CD4-positive, alpha-beta T cell treated with Interleukin-4 for 4 hours (primary cell): ENCODE measurements at places on chromosomes 3 and 15.

GRCh38 chr3:145557405-145557804, 603.6 kb downstream of the PLOD2 start:
- no peak for DNase-seq

- no peak for DNase-seq
Observed at GRCh38 chr3:132445817-132446216, 28.5 kb downstream of the DNAJC13 start.

- peak; percentile 66 for DNase-seq
Observed at GRCh38 chr3:133487920-133488540, 85.5 kb upstream of the CDV3 start.

- DNase-seq: no peak
Observed at GRCh38 chr3:44208086-44208485, 33.6 kb upstream of the TOPAZ1 start.

DNA sequence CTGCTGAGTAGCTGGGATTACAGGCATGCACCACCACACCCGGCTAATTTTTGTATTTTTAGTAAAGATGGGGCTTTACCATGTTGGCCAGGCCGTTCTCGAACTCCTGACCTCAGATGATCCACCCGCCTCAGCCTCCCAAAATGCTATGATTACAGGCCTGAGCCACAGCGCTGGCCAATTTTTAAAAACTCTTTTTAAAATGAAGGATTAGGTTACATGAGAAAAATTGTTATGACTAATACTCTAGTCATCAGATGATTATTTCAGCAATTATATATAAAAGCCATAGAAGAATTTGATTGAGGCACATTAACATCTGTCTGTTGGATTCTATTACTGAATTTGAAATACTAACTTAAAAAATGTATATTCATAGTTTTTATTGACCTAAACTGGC, 134.1 kb upstream of the MNS1 start:
- no peak for DNase-seq

- no peak for DNase-seq
Observed at GRCh38 chr3:153209596-153209995, 47.6 kb downstream of the RAP2B start.

GRCh38 chr3:100033184-100033583, 81.1 kb downstream of the FILIP1L start:
- no peak for DNase-seq

DNA sequence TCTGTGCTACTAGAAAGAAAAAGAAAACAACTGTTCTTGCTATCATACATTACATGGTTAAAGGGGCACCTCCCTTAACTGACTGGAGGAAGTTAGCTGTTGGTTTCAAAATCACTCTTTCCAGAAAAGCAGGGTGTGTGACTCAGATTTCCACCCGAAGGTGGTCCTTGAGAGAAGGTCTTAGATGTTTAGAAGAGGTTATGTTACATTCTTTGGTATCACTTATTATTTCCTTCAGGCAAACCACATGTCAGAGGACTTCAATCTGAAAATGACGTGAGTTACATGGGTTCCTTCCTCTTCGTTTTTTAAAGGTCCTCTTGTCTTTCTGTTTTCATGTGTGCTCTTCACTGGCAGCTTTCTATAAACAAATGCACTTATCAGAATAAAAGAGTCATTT, 307.9 kb upstream of the CBLB start:
- peak; percentile 90 for DNase-seq

DNA sequence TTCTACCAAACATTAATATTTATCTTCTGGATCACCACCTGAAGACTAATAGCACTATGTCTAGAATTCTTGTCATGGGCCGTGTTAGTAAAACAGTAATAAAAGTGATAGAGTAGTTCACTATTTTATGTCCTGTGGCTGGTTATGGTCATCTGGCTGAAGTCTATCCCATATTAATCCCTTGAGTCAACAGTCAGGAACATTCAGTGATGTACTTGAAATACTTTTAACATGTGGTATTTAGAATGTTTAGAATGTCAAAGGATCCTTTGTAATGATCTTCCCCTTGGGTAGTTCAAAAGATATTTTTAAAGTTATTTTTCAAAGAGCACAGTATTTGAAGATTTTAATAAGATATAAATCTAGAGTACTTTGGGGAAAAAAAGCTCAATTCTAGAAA, 117.0 kb downstream of the MBNL1 start:
- no peak for DNase-seq

DNA sequence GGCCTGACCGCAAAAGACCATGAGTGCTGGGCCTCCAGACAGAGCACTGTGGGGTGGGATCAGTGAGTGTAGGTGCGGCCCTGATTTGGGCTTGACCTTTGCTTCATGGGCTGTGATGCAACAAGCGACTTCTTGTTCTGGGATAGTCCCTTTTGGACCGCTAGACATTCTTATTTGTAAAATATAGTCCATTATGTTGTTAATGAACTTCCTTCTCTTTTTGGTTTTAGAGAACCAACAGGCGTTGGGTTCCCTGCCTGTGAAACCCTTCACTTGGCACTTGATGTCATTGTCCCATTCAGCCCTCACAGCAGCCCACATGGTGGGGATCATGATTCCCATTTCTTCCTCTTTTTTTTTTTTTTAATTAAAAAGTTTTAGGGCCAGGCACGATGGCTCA, 15.8 kb upstream of the TRH start:
- no peak for DNase-seq

DNA sequence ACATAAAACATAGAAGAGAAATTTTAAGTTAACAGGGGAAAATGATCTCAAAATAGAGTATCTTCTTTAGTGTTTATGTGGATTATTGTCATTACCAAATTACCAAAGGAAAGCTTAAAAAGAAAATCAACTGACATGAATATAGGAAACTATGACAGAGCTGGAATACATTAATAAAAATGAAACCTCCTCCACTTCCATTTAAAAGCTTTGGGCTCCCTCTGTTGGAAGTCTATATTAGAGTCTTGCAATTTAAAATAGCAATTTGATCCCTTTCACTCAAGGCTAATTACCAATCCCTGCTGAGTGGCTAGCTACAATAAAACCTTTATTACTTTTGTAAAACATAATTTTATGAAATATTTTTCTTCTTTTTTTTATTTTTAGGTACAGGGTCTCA, 61.4 kb upstream of the IMPG2 start:
- peak; percentile 57 for DNase-seq

DNA sequence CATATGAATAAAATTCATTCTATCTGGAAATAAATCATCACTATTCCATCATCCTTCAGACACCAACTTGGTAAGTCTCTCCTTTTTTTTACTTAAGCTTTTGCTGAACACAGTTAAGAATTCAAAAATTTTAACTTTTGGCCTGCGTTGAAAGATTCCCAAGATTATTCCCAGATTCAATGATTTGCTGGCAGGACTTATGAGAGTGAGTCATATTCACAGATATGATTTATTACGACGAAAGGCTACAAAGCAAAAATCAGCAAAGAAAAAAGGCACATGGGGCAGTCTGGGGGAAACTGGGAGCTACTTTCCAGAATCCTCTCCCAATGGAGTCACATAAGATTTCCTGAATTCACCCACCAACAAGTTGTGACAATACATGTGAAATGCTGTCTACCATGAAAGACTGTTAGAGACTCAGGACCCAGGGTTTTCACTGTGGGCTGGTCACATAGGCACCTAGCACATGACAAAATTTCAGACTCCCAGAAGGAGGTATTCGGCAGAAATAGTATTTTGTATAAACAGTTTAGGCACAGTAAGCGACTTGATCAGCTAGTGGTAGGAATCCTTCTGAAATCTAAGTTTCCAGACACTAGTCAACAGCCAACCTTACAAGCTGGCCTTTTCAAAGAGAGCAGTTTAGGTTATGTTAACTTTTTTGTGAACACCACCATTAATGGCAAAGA, 82.1 kb downstream of the DLG1 start:
- no peak for DNase-seq

- DNase-seq: no peak
Observed at GRCh38 chr3:108461661-108462111, 48.7 kb downstream of the MYH15 start.

- DNase-seq: no peak
Observed at GRCh38 chr15:99571299-99571698, 5.5 kb downstream of the MEF2A start.

DNA sequence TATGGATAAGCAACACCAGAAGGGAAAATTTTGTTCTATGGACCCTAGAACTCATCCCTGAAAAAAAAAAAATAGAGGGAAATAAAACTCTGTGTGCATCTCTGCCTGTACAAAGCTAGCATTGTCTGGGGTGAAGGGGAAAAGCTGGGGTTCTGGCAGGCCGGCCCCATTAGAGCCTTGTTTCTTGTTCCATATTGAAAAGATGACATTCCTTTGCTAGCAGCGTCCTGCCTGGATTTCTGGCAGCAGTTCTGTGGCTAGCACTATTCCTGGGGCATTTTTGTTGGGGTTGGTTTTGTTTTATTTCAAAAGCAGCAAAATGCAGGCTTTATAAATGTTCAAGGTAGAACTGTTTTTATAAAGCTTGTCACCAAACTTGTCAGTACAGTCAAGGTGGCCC, 45.2 kb downstream of the RARB start:
- DNase-seq: no peak

- no peak for DNase-seq
Observed at GRCh38 chr3:125148836-125149235, 63.7 kb downstream of the SLC12A8 start.

- no peak for DNase-seq
Observed at GRCh38 chr3:140258222-140258724, 323.3 kb downstream of the CLSTN2 start.

DNA sequence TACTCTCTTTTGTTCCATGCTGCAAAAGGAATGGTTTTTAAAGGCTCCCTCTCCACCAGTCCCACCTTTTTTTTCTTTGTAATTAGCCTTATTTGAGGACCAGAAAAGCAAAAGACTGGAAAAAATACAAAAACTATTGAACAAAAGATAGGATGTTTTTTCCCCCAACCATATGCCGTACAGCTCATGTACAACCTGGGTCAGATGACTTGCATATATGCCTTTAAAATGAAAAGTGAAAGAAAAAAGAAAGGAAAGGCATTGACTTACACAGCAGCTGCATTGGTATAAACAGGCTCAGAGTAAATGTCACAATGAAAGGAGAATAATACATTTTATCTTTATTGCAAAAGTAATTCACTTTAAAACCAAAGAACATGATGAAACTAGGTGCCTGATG, 69.5 kb upstream of the CMC1 start:
- peak; percentile 36 for DNase-seq

DNA sequence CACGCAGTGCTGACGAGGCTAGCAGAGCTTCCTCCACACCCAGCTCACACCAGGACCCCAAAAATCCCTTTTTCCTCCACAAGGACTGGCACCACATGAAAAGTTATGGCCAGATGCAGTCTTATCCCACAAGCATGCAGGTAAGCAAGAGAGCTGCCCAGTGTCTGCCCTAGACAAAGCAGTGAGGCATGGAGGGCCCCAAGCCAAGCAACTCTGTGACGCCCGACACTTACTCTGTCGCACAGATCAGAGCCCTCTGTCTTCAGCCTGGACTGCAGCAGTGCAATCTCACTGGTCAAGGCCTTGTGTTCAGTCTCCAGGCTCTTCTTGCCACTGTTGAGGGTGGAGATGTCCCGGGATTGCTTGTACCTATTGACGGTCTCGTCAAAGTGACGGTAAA, 28.7 kb downstream of the RPN1 start:
- DNase-seq: no peak

DNA sequence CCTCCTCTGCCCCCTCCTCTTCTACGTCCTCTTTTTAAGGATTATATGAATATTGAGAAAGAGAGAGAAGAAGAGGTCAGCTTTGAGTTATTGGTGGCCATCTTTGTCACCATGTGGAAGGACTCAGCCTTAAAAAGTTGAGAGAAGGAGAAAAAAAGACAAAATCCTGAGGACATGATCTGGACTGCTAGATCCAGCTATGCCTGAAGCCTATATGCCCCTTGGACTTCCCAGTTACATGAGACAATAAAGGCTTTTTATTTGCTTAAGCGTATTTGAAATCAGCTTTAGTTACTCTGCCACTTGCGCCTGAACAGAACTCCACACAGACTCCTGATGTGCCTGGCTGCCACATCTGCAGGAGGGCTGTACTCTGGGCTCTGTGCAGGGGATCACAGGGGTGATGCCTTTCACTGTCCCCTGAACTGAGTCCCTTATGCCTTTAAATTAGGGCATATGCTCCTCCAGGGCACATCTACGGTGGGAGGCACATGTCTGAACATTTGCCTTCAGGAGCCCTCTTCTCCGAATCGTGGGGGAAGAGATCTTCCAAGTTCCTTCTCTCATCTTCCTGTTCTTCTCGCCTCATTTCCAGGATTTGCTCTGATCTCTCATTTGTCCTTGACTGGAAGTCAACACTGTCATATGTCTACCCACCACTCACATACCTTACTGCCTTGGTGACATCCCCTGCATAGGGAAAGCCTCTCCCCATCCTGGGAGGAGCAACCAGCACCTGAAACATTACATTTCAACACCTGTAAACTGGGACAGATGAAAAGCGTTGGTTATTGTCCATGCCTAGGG, 14.0 kb upstream of the PLA2G4E start:
- no peak for DNase-seq

DNA sequence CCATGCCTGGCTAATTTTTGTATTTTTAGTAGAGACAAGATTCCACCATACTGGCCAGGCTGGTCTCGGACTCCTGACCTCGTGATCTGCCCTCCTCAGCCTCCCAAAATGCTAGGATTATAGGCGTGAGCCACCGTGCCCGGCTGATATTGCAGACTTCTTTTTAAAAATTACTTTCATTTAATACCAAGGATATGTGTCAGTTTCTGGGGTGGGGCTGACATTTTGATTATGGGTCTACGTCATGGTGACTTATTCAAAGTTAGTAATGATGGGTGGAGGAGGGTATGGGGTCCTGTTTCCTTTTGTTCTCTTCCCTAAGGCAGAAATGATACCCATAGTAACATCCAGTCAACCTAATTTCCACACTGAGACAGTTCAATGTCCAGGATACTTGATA, 34.7 kb downstream of the GBE1 start:
- no peak for DNase-seq

GRCh38 chr15:69532856-69533255, 80.2 kb downstream of the RPLP1 start:
- DNase-seq: no peak

DNA sequence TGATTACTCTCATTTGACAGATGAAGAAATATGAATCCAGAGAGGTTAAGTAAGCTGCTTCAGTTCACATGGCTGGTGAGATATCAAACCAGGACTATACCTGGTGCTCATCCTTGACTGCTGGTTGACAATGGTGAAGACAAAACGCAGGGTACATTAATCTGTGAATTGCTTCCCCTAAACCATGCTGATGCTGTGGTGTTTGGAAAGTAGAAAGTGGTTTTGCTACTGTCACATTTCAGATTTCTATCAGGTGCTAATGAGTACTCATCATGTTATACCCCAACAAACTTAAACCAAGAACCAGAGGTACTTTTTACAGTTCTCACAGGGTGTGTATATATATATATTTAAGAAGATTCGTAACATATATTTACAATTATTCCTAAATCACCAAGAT, 85.0 kb upstream of the PRTG start:
- no peak for DNase-seq

GRCh38 chr15:38254051-38254883, 1.6 kb downstream of the SPRED1 start:
- DNase-seq: peak; percentile 55

- no peak for DNase-seq
Observed at GRCh38 chr3:56655709-56656108, 27.4 kb downstream of the TASOR start.

GRCh38 chr15:36883713-36884517, 216.4 kb downstream of the MEIS2 start:
- peak; percentile 39 for DNase-seq
